COR-L47 (cell line): ENCODE measurements at places on chromosomes 7 and 10.
A peak's percentile ranks its signal among the peaks of the same experiment; 100 is the strongest.

DNA sequence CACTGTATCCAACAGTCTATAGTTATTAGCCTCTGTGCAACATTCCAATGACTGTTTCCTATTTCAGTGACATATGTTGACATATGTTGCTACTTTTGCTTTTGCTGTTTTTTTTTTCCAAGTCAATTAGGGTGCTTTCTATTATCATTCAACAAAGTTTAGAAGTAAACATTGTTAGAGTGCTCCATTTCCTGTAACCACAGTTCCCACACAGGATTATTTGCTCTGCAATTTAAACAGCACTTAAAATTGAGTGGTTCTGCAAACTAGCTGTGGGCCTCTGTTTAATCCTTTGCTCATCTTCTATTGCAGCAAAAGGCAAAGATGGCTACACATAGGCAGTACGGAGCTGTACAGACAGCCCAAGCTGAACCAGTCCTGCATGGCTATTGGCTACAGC lies 46.5 kb upstream of the PTN start:
- DNase-seq = peak; percentile 29

- no peak for DNase-seq
Measured at GRCh38 chr7:295155-296154, 5.5 kb downstream of the FOXL3 start.

- no peak for DNase-seq
Measured at GRCh38 chr10:57142925-57143576, 782.0 kb upstream of the ZWINT start.

GRCh38 chr10:33115738-33116719 lies 158.0 kb upstream of the ITGB1 start:
- DNase-seq = no peak

- peak; percentile 21 for DNase-seq
Measured at GRCh38 chr10:80382989-80383388, 25.4 kb upstream of the PRXL2A start.

GRCh38 chr10:28280652-28281051 lies 22.2 kb downstream of the MPP7 start:
- DNase-seq = no peak
